ENCODE measurements at places on chromosomes 12 and 14.

- DNase-seq = no peak
Measured at GRCh38 chr12:107344035-107344808, 250.9 kb upstream of the CRY1 start.

DNA sequence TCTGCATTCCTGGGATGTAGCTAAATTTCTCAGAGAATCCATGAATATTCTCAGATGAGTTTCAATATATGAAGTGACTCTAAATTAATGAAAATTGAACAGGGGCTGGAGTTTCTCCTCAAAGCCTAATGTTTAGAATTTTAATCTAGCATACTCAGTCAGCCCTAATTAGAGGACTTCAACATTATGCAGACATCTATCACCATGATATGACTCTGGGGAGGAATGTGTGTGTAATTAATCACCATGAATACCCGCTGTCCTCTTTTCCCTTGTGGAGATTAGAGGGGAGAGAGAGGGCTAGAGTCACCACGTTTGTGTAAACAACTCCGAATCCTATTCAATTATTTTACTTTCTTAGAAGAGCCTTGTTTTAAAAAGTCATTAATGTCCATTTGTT, 698.6 kb upstream of the MDGA2 start:
- no peak for DNase-seq

DNA sequence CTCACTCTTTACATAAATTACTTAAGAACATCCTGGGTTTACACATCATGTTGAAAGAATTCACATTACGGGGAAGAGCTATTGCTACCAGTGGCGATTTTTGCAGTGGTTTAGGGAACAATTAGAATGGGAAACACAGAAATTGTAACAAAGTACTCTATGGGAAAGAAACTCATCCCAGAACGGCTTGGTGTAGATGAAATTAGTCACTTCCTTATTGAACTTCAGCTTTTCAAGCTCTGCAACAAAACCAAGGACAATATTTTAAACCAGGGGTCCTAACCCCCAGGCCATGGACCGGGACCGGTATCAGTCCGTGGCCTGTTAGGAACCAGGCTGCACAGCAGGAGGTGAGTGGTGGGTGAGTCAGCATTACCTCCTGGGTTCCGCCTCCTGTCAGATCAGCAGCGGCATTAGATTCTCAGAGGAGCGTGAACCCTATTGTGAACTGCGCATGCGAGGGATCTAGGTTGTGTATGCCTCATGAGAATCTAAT, 32.3 kb upstream of the FICD start:
- no peak for DNase-seq

DNA sequence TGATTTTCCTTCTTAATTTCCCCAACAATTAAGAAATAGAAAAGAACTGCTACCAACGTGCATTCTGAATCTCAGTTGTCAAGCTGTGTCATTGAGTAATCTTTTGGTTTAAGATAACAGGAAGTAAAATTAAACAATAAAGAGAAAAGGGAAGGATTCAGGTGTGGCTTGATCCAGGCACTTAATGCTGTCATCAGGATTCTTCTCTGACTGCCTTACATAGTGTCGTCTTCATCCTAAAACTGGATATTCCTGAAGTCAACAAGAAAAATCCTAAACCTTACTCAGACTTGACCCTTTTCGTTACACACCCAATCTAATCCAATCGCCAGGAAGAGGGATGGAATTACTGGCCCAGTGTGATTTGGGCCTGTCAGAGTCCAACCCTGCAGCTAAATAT, 443.8 kb downstream of the MED13L start:
- no peak for DNase-seq

GRCh38 chr12:49552425-49552824, 13.6 kb downstream of the KCNH3 start:
- DNase-seq = no peak

DNA sequence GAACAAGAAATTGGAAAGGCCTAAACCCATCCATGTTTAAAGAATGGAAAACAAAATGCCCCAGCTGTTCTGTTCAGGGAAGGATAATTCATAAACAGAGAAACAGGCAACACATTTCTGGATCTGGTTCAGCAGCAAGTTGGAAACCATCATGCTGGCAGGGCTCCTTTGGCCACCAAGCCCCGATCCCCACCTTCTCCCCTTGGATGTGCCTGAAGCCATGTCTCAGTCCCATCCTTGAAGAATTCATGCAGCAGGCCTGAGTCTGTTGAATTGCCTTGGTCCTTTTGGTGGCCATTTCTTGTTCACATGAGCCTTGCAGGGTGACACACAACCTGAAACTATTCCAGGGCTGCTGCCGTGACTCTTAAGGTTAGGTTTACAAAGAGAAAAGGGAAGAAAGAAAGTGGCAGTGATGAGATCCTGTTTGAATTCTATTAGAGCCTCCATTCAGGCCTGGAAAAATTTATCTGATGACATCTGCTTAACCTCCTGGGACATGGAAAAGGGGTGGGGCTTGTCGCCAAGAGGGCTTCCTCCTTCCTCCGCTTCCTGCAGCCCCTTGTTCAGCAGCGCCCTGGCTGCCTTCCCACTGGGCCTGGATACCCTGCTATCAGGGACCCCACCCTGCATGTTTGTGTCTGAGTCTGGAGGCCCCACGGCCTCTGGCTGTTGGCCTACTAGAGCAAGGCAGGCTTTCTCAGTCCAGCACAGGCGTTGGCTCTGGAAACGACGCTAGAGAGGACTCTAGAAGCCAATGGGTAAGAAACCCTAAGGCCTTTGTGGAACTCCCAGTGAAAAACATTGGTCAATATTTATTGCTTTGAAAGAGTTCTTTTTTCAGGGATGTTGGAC, 341.9 kb downstream of the C12orf75 start:
- DNase-seq = no peak

DNA sequence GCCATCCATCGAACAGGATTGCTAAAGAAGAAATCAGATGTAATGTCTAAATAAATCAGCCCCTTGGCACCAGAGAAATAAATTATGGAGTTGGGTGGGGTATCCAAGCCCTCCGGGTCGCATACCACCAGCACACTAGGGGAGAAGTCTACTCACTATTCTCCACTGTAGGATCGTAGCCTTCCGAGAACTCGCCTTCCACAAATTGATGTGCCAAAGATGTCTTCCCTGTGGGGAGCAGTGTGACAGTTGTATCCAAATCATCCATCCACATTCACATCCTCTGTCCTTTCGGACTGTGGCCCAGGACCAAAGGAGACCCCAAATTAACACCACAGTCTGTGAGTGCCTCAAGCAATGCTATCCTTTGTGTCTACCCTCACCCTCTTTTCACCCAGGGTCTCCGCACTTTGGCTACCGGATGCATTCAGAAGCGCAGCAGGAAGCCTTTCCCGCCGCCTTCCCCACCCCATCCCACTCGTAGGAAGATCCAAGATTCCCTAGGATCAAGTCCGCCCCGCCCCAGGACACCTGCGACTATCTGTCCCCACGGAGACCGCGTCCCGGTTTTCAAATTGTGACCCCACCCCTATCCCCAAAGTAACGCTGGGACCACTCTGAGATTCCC, 786 bp downstream of the RHEBL1 start:
- no peak for DNase-seq

DNA sequence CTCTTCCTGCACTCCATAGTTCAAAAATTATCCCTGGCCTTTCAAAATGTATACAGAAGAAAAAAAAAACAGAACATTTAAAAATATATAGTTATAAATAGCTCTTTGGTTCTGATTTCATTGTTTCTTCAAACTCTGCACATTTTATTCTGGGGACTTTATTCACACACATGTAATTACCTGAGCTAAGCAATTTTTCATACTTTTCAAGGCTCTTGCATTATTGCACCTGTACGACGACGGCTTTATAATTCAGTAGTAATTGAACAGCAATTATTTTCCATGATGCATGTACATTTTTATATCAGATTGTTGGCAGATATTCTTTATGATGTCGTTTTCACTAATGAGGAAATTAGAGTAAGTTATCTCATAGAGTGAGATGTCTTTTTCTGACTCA, 13.5 kb upstream of the SLC15A5 start:
- no peak for DNase-seq

DNA sequence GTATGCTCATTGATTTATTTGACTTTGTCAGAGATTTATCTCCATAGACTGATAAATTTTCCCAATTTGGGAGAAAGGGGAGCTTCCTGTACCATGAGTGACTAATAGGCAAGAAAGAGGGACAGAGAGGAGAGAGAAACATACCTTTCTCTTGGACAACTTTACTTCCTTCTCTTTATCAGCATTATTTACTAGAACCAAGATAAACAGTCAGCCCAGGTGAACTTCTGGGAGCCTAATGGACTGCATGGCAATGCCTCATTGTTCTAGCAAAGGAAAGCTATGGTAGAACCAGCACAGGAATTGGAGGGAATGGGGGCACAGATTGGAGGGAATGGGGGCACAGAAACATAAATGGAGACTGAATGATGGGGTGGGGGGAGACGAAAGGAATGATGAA, 63.4 kb upstream of the STXBP6 start:
- DNase-seq = no peak

DNA sequence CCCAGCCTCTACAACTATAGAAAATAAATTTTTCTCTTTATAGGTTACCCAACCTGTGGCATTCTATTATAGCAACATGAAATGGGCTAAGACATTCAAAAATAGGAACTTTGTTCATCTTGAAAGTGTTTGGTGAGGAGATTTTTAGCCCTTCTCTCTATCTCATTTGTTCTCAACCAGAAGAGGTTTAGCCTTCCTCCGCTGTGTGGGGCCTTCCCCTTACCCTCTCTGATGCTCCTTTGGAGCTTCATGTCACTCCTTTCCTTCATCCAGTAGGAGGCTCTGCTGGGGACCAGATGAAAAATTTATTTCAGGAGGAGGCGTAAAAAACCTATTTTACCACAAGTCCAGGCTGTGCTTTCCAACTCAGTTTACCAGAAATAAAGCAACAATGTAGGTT, 94.1 kb downstream of the RTN1 start:
- DNase-seq = no peak

DNA sequence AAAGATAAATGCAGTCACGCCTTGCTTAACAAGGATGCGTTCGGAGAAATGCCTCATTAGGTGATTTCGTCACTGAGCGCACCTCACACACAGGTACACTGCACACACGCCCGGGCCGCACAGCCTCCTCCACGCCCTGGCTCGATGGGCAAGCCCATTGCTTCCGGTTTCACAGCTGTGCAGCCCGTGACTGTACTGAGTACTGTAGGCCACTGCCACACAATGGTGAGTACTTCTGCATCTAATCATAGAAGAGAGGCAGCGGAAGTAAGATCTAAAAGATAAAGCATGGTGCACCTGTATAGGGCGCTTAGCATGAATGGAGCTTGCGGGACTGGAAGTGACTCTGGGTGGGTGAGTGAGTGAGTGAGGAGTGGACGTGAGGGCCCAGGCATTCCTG, 4.3 kb downstream of the RIMBP2 start:
- DNase-seq = peak; percentile 27

GRCh38 chr12:99311373-99311772, 336.2 kb upstream of the GARIN6 start:
- no peak for DNase-seq

DNA sequence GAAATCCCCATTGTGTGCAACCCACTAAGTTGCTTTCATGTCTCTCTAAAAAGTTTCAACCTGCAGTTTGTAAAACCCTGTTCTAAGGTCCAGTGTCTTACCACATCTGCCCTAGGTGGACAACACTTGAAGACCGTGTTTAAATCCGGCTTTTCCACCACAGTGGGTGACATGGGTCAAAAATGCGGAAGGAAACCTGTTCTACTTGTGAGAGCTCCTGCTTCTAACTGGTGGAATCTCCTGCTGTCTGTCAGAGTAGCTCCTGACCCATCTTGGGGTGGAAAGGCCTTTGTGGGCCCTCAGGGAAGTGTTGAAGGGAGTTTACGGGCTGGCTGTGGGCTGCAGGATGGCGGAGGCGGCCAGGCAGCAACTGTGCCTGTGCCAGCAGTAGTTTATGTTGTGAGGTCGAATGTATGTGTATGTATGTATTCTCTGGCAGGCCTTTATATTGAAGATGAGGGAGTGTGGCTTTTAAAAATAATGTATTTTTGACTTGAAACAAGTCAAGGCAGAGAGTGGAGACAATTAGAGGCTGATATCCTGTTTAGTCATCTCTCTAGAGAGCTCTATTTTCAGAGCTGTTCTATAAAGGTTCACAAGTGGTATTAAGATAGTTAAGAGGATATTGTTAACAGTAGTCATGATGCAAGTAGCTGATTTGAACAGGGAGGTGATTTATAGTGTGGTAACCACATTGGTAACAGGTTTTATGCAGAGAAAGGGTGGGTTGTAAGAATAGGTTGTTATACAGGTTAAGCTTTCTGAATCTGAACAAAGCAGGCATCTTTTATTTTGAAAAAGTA, 67.0 kb downstream of the PRKCH start:
- no peak for DNase-seq

- no peak for DNase-seq
Measured at GRCh38 chr12:8584004-8584403, 28.7 kb downstream of the AICDA start.

- DNase-seq = no peak
Measured at GRCh38 chr12:117452112-117452511, 90.7 kb upstream of the NOS1 start.

GRCh38 chr12:30025317-30025716, 241.6 kb upstream of the TMTC1 start:
- DNase-seq = no peak

GRCh38 chr12:74449872-74450271, 87.8 kb upstream of the ATXN7L3B start:
- DNase-seq = no peak

- DNase-seq = peak; percentile 17
Measured at GRCh38 chr12:110742096-110742717, 484 bp downstream of the PPP1CC start.

DNA sequence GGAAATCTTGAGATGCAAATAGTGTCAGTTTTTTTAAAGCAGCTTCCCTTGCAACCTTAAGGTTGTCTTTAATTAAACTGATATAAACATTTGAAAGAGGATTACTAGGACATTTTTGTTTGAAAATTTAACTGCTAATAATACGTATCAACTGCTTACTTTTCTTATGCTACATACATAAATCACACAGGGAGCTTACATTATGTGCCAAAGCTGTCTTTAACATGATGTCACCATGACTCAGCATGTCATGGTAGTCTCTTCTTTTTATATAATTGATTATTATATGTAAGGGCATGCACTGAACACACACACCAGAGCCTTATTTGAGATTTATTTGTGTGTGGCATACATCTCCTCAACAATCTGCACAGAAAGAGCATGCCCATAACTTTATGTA, 63.0 kb upstream of the PTHLH start:
- DNase-seq = peak; percentile 33

GRCh38 chr12:115638733-115639647, 638.5 kb downstream of the MED13L start:
- DNase-seq = no peak

DNA sequence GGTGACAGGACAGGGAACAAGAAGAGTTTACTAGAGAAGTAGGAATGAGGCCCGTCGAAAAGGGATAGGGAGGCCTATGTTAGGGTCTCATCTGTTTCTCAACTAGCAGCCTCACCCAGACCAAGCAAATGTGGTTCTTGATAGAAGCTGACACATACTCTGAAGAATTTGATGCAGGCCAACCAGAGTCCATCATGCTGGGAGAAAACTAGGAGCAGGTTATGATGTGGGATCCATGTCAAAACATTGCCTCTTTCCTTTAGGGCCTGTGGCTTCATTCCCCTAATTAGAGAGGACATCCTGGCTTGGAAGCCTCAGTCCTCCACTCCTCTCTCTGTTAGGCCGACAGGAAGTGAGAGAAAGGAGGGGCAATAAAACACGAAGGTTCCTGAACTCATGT, 122.8 kb downstream of the NTF3 start:
- no peak for DNase-seq

Data from SHP77 (cell line).